ENCODE measurements at places on chromosomes 2 and 18.

DNA sequence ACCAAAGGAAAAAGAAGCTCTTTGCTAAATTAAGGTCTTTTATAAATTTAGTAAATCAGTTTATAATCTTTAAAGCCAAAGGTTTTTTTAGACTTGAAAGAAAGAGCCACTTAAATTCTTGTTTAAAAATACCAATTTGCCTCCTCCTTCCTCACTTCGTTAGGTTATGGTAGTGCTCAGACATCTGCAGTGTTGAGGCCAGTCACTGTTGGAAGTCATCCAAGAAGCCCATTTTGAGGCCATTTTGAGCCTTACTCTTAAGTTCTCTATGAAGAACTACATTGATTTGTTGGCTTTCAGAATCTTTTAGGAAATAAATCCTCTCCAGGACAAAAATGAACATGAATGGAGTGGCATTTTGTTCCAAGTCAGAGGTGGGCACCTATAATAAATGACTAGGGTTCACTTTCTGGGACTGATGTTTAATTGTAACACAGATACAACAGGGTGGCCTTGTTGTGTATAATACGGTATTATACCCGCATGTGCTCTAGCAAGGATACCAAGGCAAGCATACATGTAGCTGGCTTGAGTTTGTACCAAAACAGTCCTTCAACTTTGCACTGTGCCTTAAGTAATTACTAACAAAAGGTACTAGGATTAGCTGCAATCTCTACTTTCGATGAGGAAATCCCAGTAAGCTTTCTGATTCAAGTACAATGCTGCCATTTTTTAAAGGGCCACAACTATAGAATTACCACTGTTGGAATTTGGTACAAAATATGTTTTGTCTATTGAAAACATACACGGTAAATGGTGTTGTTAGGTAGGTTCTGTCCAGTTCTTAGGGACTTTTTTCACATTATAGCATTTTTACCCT is 22.8 kb downstream of the SLC66A3 start:
- DNase-seq = no peak
- 0 out of 2 replicates have a peak, but pooled peaks cover 7% of the 10 kb centered on the region for H3K36me3 ChIP-seq
- H3K4me1 ChIP-seq = no peaks in the 10 kb centered on the region
- H3K27me3 ChIP-seq = no peaks in the 10 kb centered on the region

DNA sequence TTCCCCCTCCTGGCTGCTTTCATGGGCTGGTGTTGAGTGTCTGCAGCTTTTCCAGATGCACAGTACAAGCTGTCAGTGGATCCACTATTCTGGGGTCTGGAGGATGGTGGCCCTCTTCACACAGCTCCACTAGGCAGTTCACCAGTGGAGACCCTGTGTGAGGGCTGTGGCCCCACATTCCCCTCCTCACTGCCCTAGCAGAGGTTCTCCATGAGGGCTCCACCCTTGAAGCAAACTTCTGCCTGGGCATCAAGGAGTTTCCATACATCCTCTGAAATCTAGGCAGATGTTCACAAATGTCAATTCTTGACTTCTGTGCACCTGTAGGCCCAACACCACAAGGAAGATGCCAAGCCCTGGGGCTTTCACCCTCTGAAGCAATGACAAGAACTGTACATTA is 1386.2 kb upstream of the ACVR2A start:
- no peak overlapping the region for H3K4me3 ChIP-seq
- H3K4me1 ChIP-seq = no peaks in the 10 kb centered on the region

- peaks cover 21% of the 10 kb centered on the region for H3K4me1 ChIP-seq
- no peaks in the 10 kb centered on the region for H3K27me3 ChIP-seq
- no peak for DNase-seq
- no peak overlapping the region for H3K4me3 ChIP-seq
Measured at GRCh38 chr2:145197944-145198343, 678.0 kb upstream of the ZEB2 start.

GRCh38 chr18:62045316-62045715 is 141.5 kb downstream of the PIGN start:
- no peak for DNase-seq
- H3K27me3 ChIP-seq = no peaks in the 10 kb centered on the region
- no peaks in the 10 kb centered on the region for H3K4me1 ChIP-seq
- H3K36me3 ChIP-seq = peaks cover 6% of the 10 kb centered on the region
- no peak overlapping the region for H3K27ac ChIP-seq

DNA sequence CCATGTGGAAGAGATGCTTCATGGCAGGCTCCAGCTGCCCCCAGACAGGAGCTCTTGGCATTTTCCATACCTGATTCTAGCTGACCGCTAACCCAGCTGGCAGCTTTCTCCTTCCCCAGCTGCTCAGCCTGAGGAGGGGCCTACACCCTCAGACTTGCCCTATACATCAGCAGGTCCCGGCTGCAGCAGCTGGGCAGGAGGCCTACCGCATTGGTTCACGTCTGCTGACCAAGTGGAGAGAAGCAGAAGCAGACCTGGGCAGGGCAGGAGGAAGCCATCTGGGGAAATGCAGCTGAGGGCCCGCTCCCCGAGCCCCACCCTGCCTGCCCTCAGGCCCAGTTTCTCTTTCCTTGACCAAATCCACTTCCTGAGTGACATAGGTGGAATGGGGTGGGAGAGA is 50.7 kb downstream of the LBH start:
- H3K27ac ChIP-seq = no peak overlapping the region
- H3K36me3 ChIP-seq = no peaks in the 10 kb centered on the region
- peaks cover 7% of the 10 kb centered on the region for H3K4me1 ChIP-seq
- H3K4me3 ChIP-seq = no peak overlapping the region
- H3K27me3 ChIP-seq = no peaks in the 10 kb centered on the region

- DNase-seq = no peak
- H3K36me3 ChIP-seq = no peaks in the 10 kb centered on the region
- H3K4me3 ChIP-seq = no peak overlapping the region
- H3K27me3 ChIP-seq = no peaks in the 10 kb centered on the region
Measured at GRCh38 chr2:134086594-134087219, 167.2 kb upstream of the MGAT5 start.

DNA sequence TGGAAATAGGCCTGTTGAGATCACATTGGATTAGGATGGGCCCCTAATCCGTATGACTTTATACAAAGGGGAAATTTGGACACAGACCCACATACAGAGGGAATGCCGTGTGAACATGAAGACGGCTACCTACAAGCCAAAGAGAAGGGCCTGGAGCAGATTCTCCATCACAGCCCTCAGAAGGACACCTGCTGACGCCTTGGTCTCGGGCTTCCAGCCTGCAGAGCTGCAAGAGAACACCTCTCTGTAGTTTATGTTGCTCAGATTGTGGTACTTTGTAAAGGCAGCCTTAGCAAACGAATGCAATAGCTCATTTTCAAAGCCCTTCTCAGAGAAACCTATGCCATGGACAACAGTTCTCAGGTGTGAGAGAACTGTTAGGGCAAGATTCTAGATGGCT is 86.1 kb downstream of the LONRF2 start:
- H3K4me1 ChIP-seq = peaks cover 6% of the 10 kb centered on the region
- DNase-seq = no peak
- H3K4me3 ChIP-seq = no peak overlapping the region
- H3K27me3 ChIP-seq = no peaks in the 10 kb centered on the region
- no peak overlapping the region for H3K27ac ChIP-seq

GRCh38 chr2:135728064-135728743 is 13.5 kb upstream of the UBXN4 start:
- peaks cover 12% of the 10 kb centered on the region for H3K36me3 ChIP-seq
- H3K27ac ChIP-seq = no peak overlapping the region
- H3K4me1 ChIP-seq = no peaks in the 10 kb centered on the region

GRCh38 chr2:147232225-147232669 is 612.6 kb upstream of the ACVR2A start:
- no peak overlapping the region for H3K27ac ChIP-seq
- no peaks in the 10 kb centered on the region for H3K36me3 ChIP-seq
- H3K27me3 ChIP-seq = no peaks in the 10 kb centered on the region
- H3K4me1 ChIP-seq = no peaks in the 10 kb centered on the region
- no peak for DNase-seq

GRCh38 chr2:28583899-28584553 is 88.2 kb downstream of the PLB1 start:
- no peak overlapping the region for H3K27ac ChIP-seq
- no peak overlapping the region for H3K4me3 ChIP-seq
- DNase-seq = no peak
- H3K27me3 ChIP-seq = no peaks in the 10 kb centered on the region

DNA sequence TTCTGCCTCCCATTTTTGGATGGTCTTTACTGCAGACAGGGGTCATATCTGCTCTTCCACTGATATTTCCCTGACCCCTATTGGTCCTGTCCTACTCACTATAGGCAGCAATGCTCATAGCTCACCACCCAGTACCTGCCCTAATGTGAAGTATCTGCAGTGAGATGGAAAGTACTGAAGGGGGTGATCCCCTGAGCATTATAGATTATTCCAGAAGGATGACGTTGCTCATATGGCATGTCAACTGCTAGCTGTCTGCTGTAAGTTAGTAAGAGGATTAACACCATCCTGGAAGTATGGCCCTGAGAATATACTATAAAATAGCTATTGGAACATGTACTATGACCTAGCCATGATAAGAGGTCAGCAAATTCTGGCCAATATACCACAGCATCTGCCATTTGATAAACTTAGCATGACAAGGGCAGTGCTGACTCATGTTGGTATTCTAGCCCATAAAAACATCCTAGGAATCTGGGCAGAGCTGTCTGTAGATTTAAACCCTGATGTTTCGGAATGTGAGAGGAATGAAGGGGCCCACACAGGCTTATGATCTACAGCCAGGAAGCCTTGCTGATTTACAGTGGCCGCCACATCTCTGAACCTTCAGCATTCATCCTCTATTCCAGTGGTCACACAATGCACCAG is 451.4 kb downstream of the TNS1 start:
- H3K4me1 ChIP-seq = peaks cover 23% of the 10 kb centered on the region
- H3K36me3 ChIP-seq = no peaks in the 10 kb centered on the region
- H3K27ac ChIP-seq = 0 out of 2 replicates have a peak overlapping the region, but pooled peaks have one; percentile 59
- 0 out of 2 replicates have a peak overlapping the region, but pooled peaks have one; percentile 20 for H3K4me3 ChIP-seq
- no peaks in the 10 kb centered on the region for H3K27me3 ChIP-seq
- peak; percentile 76 for DNase-seq

- H3K27ac ChIP-seq = no peak overlapping the region
- DNase-seq = no peak
- H3K4me1 ChIP-seq = no peaks in the 10 kb centered on the region
- no peak overlapping the region for H3K4me3 ChIP-seq
- H3K27me3 ChIP-seq = no peaks in the 10 kb centered on the region
Measured at GRCh38 chr18:23307567-23308295, 145.4 kb upstream of the RIOK3 start.

DNA sequence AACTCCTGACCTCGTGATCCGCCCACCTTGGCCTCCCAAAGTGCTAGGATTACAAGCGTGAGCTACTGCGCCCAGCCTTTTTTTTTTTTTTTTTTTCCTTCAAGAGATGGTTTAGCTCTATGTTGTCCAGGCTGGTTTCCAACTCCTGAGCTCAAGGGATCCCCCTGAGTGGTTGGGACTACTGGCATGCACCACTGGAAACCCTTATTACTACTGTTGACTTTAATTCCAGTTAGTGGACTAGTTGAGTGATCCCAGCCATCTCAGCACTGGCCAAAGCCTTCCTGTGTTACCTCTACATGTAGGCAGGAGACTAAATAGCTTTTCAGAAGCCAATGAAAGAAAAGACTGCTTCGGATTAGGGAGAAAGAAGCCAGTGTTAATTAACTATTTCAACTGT is 8.1 kb upstream of the SSB start:
- H3K27ac ChIP-seq = 0 out of 2 replicates have a peak overlapping the region, but pooled peaks have one; percentile 33
- no peaks in the 10 kb centered on the region for H3K36me3 ChIP-seq
- H3K4me1 ChIP-seq = no peaks in the 10 kb centered on the region
- no peak for DNase-seq
- no peak overlapping the region for H3K4me3 ChIP-seq
- H3K27me3 ChIP-seq = no peaks in the 10 kb centered on the region

- no peak overlapping the region for H3K4me3 ChIP-seq
- H3K4me1 ChIP-seq = no peaks in the 10 kb centered on the region
- H3K36me3 ChIP-seq = no peaks in the 10 kb centered on the region
- H3K27ac ChIP-seq = no peak overlapping the region
- H3K27me3 ChIP-seq = no peaks in the 10 kb centered on the region
Measured at GRCh38 chr18:40653682-40654081, 1301.4 kb upstream of the PIK3C3 start.

- H3K27ac ChIP-seq = peak overlapping the region; percentile 55
- H3K36me3 ChIP-seq = no peaks in the 10 kb centered on the region
- peak overlapping the region; percentile 5 for H3K4me3 ChIP-seq
Measured at GRCh38 chr18:62788876-62789275, 73.5 kb downstream of the PHLPP1 start.

DNA sequence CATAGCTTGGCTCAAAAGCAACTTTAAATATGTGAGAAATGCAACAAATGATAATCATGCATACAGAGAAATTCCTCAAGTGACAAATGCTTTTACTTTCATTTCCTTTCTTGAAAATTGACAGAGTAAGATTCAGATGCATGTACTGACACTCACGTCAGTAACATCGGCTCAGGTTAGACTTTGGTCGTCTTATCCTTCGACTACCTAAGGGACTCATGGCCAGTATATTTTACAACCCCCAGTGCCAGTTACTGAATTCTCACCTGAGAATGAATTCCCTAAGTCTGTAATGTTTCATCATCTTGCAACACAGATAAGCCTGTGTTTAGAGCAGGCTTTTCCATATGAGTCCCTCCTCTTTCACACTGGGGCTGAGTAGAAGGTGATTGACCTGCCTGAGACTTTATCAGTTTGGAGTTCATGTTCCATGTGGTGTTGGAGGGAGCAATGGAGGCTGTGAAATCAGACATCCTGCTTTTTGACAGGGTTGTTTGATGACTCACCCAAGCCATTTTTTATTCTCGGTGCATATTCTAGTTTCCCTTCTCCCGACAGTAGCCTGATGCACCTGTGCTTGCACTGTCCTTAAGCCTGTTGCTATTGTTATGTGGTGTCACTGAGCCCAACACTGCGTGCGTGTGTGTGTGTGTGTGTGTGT is 30.5 kb upstream of the ATP8B1 start:
- H3K36me3 ChIP-seq = no peaks in the 10 kb centered on the region
- no peak overlapping the region for H3K4me3 ChIP-seq
- no peak overlapping the region for H3K27ac ChIP-seq
- H3K27me3 ChIP-seq = no peaks in the 10 kb centered on the region

- H3K36me3 ChIP-seq = no peaks in the 10 kb centered on the region
Measured at GRCh38 chr18:35061336-35061735, 20.1 kb downstream of the MAPRE2 start.

GRCh38 chr18:73235491-73235890 is 367.7 kb upstream of the NETO1 start:
- H3K4me1 ChIP-seq = no peaks in the 10 kb centered on the region
- H3K27me3 ChIP-seq = no peaks in the 10 kb centered on the region
- DNase-seq = no peak
- H3K36me3 ChIP-seq = no peaks in the 10 kb centered on the region
- H3K27ac ChIP-seq = no peak overlapping the region

- H3K36me3 ChIP-seq = no peaks in the 10 kb centered on the region
- H3K27me3 ChIP-seq = no peaks in the 10 kb centered on the region
- no peaks in the 10 kb centered on the region for H3K4me1 ChIP-seq
- no peak overlapping the region for H3K27ac ChIP-seq
Measured at GRCh38 chr18:10404168-10404567, 50.3 kb upstream of the APCDD1 start.

GRCh38 chr18:74836296-74837139 is 238.8 kb downstream of the ZNF407 start:
- DNase-seq = peak; percentile 25
- H3K4me3 ChIP-seq = no peak overlapping the region
- H3K27me3 ChIP-seq = no peaks in the 10 kb centered on the region
- no peak overlapping the region for H3K27ac ChIP-seq
